Activated gamma-delta T cell treated with anti-CD3 and anti-CD28 coated beads, Interleukin-2, amount 50 U/mL, for 16 hours (primary cell): ENCODE measurements at places on chromosomes 4 and X.

DNA sequence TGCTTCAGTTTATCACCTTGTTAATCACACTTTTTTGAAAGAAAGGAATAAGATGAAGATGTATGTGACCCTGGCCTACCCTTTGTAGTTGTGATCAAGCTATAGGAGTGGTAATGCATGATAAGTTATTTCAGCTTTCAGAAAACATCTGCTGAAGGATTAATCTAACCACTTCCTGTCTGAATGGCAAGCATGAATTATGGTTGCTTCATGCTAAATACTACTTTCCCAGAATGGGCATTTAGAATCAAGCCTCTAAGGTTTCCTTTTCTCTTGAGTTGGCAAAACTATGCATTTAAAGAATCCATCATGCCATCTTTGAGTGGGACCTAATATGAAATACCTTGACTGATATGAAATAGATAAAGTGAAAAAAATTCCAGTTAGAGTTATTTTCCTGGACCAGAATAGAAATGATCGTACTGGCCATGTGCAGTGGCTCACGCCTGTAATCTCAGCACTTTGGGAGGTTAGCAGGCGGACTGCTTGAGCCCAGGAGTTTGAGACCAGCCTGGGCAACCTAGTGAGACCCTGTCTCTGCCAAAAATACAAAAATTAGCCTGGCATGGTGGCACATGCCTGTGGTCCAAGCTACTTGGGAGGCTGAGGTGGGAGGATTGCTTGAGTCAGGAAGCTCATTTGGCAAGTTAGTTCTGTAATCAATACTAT lies 59.1 kb downstream of the ANXA3 start:
- DNase-seq: no peak

- no peak for DNase-seq
These were observed 50.1 kb downstream of the GAB1 start for GRCh38 chr4:143386812-143387211.

GRCh38 chrX:70494441-70494840 lies 49.8 kb downstream of the DLG3 start:
- DNase-seq: no peak

DNA sequence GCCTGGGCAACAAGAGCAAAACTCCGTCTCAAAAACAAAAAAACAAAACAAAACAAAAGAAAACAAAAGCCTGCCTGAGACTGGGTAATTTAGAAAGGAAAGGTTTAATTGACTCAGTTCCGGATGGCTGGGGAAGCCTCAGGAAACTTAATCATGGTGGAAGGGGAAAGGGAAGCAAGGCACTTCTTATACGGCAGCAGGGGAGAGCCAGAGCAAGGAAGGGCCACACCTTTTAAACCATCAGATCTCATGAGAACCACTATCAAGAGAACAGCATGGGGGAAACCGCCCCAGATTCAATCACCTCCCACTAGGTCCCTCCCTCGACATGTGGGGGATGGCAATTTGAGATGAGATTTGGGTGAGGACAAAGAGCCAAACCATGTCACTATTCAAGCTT lies 122.2 kb downstream of the UBE2K start:
- no peak for DNase-seq

GRCh38 chr4:159682996-159683395 lies 580.1 kb downstream of the RAPGEF2 start:
- DNase-seq: no peak

GRCh38 chrX:24777660-24778059 lies 83.9 kb downstream of the POLA1 start:
- DNase-seq: no peak

DNA sequence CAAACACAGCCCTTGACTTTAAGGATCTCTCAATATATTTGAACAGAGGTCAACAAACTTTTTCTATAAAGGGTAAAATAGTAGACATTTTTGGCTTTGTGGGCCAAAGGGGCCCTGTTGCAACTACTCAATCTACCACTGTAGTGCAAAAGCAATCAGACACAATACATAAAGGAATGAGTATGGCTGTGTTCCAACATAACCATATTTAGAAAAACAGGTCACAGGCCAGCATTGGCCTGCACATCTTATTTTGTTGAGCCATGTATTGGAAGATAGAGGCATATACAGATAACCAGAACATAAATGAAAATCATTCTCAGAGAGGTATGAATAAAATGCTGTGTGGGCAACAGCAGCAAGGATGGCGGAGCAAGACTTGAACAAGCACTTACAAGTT lies 49.8 kb downstream of the MID1 start:
- DNase-seq: no peak

- DNase-seq: no peak
These were observed 188.4 kb upstream of the VEGFC start for GRCh38 chr4:176981074-176981473.
